CD4-positive, alpha-beta T cell treated with Interleukin-15 for 1 hour (primary cell): ENCODE measurements at places on chromosomes 2 and 18.

- no peak for DNase-seq
Measured at GRCh38 chr2:218962859-218963492, 3.5 kb downstream of the CDK5R2 start.

DNA sequence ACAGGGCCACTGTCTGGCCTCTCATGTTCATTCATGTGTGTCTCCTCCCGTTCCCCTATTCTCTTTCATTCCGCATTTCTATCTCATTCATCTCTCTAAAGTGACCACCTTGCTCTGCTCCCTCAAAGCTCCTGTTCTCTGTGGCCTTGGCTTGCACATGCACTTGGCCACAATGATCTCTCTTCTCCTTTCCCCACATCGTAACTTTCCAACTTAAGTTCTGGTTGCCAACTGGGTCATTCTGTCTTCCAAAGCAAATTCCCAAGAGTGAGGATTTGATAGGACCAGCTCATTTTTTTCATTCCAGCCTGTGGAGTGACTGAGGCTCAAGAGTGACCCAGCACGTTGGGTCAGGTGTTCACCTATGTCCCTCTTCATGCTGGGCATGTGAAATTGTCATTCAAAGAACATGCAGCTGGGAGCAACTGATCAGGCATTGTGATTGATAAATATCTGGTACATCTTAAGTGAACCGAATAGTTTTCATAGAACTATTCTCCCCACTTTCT lies 14.3 kb upstream of the ITGA6 start:
- DNase-seq: no peak

DNA sequence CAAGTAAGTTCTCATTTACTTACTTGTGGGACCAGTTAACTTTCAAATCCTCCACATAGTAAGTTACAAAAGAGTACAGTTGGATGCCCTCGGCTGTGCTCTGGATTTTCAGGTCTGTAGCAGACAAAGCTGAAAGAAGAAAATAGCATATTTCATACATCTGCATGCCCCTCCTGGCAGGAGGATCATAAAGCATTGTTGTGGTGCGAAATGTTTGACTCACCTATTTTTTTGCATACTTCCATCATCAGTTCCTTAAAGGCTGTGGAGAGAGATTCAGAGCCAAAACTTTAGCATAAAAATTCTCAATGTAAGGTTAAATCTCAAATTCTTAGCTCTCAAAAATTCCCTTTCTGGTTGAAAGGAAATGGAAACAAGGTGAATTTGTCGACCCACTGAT lies 70.8 kb upstream of the LPIN2 start:
- DNase-seq: no peak

- DNase-seq: no peak
Measured at GRCh38 chr2:1931003-1931914, 186.9 kb upstream of the PXDN start.

DNA sequence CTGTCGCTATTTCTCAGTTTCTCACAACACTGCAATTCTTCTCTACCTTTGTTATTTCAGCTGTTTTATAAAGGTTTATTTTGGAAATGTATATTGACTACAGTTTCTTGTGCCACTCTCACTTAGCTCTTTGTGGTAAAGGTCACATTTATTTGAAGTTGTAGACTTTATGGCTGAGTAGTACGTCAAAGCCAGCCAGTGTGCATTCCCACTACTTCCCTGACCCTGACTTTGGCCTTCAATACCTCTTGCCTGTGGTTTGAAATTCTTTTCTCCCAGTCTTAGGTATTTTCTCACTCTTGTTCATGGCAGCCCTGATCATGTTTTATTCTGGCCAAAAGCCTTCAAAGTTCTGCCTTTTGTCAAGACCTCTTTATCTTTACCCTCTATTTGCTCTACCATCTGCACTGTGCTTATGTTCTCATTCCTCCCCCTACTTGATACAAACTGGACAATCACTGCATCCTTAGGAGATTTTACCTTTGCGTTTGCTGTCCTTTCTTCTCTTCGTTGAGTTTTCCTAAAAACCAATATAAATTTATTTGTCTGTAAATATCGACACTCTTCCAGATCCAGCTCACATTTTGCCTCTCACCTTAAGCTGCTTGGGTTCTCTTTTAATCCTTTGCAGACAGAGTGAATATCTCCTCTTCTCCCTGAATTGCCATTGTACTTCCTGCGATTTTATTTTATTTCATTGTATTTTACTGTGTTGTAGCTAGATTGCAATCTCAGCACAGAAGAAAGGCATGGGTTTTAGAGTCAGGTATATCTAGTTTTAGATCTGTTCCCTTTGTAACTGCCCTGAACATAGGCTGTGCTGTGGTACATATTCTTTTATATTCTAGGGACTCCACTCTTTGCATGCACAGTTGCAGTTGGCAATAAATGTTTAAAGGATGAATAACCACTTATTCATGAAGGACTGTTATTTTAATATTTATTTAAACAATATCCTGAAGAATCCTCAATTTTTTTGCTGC lies 31.2 kb downstream of the GULP1 start:
- no peak for DNase-seq

- no peak for DNase-seq
Measured at GRCh38 chr18:13271302-13271911, 52.8 kb downstream of the LDLRAD4 start.

GRCh38 chr2:241372361-241372992 lies 16.4 kb downstream of the FARP2 start:
- DNase-seq: no peak

- DNase-seq: peak; percentile 49
Measured at GRCh38 chr2:102063487-102063911, 71.7 kb downstream of the IL1R2 start.

GRCh38 chr2:85248773-85249509 lies 78.8 kb downstream of the TGOLN2 start:
- no peak for DNase-seq
